ENCODE measurements at places on chromosomes 4 and X.

GRCh38 chrX:141760761-141761160 lies 62.2 kb upstream of the SPANXD start:
- no peak for DNase-seq

GRCh38 chrX:145506214-145506613 lies 258.9 kb downstream of the SPANXN1 start:
- DNase-seq = no peak

DNA sequence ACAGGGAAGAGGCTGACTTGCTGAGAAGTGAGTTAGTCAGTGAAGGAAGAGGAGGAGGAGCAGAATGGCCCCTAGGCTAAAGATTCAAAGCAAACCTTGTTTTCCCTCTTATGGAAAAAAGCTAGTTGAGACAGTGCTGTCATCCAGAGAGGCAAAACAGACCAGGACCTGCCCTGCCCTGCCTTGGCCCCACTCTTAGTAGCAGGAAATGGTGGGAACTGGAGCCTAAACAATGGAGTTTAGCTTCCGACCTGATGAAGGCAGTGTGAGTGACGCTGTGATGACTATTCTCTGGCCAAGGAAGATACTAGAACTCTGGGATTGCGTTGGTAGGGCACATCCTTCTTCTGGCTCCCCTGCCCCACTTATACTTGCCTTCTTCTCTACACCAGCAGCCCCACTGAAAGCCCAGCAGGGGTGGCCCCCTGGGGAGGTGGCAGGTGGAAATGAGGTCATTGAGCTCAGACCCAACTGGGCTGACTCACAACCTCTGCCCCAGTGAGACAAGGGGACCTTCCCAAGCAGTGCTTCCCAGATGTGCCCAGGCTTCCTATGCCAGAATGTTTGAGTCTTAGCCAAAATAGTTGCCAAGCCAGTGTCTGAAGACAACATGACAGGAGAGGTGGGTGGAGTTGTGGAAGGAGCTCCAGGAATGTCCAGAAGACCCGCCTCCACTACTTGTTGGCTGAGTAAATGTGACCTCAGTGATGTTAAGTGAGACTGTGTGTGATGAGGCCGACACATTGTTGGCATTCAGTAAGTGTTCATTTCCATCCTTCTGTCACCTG lies 38.8 kb downstream of the MSN start:
- no peak for DNase-seq

GRCh38 chr4:184959786-184960185 lies 58.5 kb upstream of the HELT start:
- DNase-seq = no peak

- DNase-seq = no peak
These were observed 98.2 kb downstream of the AFF1 start for GRCh38 chr4:87032884-87033533.

DNA sequence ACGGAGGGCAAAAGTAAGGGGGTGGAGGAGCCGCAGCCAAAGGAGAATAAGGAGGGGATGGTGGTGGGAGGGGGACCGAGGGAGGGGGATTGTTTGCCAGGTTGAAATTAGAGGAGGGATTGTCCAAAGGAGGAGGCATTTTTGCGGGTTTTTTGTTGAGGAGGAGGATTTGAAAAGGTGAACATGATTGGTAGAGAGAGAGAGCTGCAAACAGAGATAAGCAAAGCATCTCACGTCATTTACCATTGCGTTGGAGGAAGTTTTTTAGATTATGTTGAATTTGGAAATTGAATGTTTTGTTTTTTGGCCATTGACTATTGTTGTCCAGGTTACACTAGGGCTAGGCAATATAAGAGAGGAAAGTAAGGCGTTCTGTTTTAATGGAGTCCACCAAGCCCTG lies 54.5 kb upstream of the ABCB7 start:
- DNase-seq = no peak

DNA sequence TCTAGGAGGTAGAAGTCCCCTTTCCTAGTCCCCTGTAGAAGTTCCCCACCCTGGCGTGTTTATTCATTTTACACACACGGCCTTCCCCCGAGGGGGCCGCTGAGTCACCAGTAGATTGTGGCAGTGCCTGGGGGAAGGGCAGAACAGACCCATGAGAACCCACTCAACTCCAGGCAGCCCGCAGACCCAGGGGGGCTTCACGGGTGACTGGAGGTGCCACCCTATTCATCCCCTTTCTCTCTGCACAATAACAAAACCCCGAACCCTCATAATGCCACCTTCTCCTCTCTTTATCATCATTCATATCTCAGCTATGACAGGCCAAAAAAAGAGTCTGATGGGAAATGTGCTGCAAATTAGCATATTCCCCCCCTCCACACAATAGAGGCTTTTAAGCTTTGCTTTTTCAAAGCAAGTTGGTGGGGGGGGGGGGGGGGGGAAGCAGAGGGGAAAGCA lies 20.4 kb upstream of the GPM6B start:
- no peak for DNase-seq

GRCh38 chr4:37603070-37603468 lies 83.1 kb downstream of the RELL1 start:
- peak; percentile 54 for DNase-seq

DNA sequence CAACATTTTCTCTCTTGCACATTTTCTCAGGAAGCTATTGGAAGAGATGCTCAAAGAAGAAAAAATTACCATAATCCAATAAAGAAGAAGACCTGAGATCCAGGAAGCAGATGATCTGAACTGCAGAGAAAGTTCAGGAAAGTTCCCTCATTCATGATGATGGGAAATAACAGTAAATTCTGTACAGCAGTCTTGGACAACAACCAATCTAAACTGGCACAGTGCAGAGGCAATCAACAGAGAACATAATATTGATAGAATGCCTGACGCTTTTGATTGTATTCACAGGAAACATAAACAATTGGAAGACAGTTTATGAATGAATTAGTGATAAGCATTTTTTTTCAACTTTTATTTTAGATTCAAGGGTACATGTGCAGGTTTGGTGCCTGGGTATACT lies 428.9 kb downstream of the KCTD8 start:
- no peak for DNase-seq

DNA sequence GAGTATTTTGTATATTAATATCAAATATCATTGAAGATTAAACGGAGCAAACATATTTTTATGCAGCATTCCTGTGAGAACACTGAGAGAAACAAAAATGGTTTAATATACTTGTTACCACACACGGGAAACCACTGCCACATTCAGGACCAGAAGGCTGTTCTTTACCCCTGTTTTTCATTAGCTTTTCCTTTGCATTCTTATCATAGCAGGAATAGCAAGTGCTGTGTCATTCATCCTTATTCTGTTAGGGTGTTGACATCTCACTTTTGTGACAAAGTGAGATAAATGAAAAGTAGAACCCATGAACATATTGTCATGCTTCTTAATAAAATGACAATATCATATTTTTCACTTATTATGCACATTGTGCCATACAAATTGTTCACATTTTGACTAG lies 212.4 kb upstream of the NDST4 start:
- DNase-seq = no peak

DNA sequence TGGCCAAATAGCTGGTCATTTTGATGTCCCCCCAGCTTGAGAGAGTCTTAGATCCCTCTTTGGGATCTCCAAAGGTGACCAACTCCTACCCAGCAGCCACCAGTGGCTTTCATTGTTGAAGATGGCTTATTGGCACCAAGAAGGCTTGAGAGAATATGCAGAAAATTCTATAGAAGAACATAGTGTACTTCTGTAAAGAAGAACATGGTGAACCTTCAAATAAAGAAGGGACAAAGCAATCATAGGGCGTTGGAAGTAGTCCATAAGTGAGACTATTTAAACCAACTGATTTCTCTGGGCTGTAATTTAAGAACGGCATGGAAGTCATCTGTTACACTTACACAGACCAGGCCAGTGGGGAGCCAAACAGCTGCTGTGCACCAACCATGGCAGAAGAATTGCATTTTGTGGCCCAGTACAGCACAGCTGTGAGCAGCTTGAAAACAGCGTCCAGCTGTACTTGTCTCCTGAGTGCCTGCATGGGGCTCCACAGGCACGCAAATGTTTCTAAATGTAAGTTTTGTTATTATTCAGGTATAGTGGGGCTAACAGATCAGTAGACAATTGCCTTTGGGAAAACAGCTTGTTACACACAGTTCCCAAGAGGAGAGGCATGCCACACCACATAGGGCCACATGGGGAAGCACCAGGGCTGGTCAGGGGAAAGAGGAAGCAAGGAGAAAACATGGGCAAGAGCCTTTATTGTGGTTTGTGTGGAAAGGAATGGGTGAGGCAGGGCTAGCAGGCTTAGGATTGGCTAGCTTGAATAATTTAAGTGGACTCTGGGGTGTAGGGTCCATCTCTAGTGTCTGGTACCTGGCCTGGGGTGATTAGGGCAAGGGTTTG lies 125.0 kb downstream of the ARHGAP6 start:
- no peak for DNase-seq

DNA sequence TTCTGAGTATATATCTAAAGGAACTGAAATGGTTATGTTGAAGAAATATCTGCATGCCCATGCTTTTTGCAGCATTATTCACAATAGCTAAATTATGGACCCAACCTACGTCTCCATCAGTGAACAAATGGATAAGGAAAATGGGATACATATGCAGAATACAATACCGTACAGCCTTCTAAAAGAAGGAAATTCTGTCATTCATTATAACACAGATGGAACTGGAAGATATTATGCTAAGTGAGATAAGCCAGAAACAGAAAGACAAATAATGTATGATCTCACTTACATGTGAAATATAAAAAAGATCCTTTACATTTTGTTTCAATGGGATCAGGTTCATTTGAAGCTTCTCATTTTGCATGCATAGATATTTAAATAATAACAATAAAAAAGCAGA lies 263.3 kb downstream of the STPG2 start:
- no peak for DNase-seq

DNA sequence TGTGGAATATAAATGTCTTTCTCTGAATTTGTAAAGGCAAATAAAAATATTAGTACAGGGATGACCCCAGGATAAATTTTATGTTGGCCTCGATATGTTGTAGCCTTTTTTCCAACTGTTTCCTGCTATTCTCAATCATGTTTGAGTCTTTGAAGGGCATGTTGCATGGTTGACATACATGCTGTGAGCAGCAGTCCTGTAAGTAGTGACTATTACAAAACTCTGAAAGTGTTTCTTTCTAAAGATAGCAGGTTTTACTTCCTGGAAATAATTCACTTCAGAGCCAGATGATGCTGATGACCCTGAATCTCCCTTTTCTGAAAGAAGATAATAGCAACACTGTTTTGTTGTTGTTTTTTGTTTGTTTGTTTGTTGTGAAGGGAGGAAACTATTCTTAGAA lies 393.0 kb upstream of the GNPDA2 start:
- DNase-seq = no peak

DNA sequence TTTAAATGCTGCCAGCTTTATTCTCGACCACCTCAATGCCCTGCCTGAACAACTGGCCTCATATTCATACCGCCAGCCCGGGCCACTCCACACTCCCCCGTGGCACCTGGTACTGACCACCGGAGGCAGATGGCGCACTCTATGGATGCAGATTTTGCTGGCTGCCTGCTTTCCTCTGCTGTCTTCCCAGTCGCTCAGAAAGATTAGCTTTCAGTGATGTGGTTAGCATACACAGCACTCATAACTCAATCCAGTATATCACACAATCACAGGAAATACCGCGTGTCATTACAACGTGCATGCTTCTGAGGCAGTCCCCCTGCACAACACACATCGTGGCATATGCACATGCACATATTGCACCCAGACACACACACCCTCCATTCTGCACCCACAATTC lies 147.2 kb upstream of the BCOR start:
- no peak for DNase-seq

DNA sequence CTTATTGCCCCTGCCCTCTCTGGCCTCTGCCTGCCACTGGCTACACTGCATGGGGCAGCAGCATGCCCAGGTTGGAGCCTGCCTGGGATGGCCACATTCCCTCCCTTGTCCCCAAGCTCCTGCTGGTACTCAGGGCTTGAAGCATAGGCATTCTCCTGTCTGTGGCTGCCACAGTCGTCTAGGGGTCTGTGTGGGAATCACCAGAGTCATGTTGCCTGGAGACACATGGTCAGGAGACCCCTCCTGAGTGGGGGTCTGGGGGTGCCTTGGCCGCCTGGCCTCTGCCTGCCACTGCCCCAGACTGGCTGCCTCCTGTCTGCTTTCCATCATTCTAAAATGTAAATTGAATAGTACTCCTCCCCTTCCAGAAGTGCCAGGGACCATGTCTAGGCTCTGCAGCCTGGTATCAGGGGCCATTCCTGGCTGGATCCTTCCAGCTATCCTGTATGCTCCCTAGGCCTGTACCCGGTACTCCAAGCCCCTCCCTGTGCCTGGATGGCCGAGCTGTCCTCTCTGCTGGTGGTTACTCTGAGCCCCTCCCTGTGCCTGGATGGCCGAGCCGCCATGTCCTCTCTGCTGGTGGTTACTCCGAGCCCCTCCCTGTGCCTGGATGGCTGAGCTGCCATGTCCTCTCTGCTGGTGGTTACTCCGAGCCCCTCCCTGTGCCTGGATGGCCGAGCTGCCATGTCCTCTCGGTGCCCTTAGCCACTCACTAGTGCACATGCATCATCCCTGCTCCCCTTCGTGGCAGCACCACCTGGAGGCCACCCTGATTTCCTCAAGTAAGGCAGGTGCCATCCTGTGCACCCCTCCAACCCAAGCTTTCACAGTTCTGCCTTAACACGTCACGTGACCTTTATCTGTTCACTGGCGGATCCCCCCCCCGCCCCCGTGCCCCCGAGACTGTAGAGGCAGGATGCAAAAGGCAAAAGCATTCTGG lies 5.5 kb upstream of the NKX1-1 start:
- no peak for DNase-seq

GRCh38 chr4:113790478-113790877 lies 28.9 kb upstream of the CAMK2D start:
- DNase-seq = no peak

DNA sequence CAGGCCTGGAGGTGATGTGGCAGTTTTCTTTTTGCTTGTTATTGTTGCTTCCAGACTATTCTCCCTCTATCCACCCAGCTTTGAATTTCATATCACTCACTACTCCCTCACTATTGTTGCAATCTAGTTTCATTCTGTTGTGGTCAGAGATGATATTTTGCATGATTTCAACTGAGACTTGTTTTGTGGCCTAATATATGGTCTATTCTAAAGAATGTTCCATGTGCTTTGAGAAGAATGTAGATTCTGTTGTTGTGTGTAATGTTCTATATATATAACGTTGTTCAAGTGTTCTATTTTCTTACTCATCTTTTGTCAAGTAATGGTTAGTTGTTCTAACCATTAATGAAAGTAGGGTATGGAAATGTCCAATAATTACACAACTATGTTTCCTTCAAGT lies 59.0 kb downstream of the THOC2 start:
- DNase-seq = no peak

DNA sequence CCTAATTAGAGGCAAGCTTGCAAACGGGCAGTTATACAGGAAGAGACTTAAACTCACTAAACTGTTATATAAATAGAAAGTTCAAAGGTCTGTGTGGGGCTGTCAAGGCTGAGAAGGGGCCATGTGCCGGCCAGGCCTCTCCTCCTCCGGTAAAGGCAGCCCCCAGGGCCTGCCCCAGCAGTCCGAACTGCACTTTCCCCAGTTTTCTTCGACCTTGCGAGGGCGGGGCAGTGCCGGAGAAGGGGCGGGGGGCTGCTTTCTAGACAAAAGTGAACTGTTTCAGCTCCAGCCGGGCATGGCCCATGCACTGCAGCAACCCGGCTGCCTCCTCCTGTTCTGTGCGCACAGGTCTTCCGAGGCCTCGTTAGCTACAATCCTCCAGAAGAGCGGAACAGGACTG lies 4.1 kb downstream of the AFF2 start:
- DNase-seq = no peak
